IMR-90 (cell line): ENCODE measurements at places on chromosomes 6 and 20. TPM values are rescaled to one million over a fixed set of nuclear protein-coding genes. Genes with fewer than 3 reads are reported as not detected.

The TBX18 gene
- total RNA-seq: 0.83 and 1.3 TPM in 2 replicates

The PPP1R18 gene
- 31.9 and 32.8 TPM in 2 replicates for total RNA-seq

- H3K4me1 ChIP-seq: peaks cover 8% of the 10 kb centered on the region
- DNase-seq: no peak
- H3K27ac ChIP-seq: no peak overlapping the region
- H3K36me3 ChIP-seq: no peaks in the 10 kb centered on the region
Measured at GRCh38 chr6:31906122-31906521, 4.2 kb upstream of the ZBTB12 start.

GRCh38 chr6:53325785-53326184, 23.0 kb downstream of the ELOVL5 start:
- no peak overlapping the region for H3K27ac ChIP-seq
- H3K36me3 ChIP-seq: no peaks in the 10 kb centered on the region
- H3K4me1 ChIP-seq: peaks cover 28% of the 10 kb centered on the region
- DNase-seq: no peak
- no peak overlapping the region for H3K4me3 ChIP-seq

DNA sequence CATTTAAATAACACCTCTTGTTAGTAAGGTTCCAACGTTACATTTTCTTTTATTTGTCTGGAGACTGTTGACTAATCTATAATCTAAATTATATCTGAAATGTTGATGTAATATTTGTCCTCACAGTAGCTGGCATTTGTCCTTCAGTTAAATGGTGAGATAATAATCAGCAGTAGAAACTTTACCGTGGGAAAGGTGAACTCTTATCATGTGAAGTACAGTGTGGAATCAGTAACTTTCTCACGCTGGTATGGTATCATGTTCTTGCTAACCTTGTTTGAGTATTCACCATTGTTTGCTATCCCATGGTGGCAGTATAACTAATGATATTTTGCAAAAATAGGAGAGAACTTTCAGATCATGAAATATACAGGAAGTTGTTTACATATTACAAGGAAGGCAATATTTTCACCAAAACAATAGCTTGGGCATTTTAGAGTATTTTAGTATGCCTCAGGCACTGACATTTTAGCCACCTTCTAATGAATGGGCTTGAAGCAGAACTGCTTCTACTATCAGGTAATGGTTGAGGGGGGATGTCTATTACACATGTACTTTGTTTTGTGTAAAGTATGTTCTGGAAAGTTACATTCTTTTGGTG, 4.8 kb downstream of the GMNN start:
- peaks cover 3% of the 10 kb centered on the region; the same call in 1 of the 2 replicates for H3K36me3 ChIP-seq
- no peaks in the 10 kb centered on the region for H3K27me3 ChIP-seq
- H3K4me3 ChIP-seq: no peak overlapping the region
- H3K27ac ChIP-seq: no peak overlapping the region
- peaks cover 6% of the 10 kb centered on the region for H3K4me1 ChIP-seq
- DNase-seq: peak; percentile 30

GRCh38 chr6:131383421-131384411, 189.3 kb upstream of the ARG1 start:
- H3K36me3 ChIP-seq: no peaks in the 10 kb centered on the region
- no peak overlapping the region for H3K27ac ChIP-seq
- H3K4me3 ChIP-seq: no peak overlapping the region
- peaks cover 31% of the 10 kb centered on the region for H3K27me3 ChIP-seq
- H3K4me1 ChIP-seq: no peaks in the 10 kb centered on the region; the same call in 1 of the 2 replicates

- H3K4me3 ChIP-seq: no peak overlapping the region
- DNase-seq: no peak
- no peak overlapping the region for H3K27ac ChIP-seq
- no peaks in the 10 kb centered on the region for H3K4me1 ChIP-seq
- no peaks in the 10 kb centered on the region for H3K27me3 ChIP-seq
- H3K36me3 ChIP-seq: peaks cover 18% of the 10 kb centered on the region
Measured at GRCh38 chr6:158452191-158452590, 107.7 kb upstream of the TMEM181 start.

DNA sequence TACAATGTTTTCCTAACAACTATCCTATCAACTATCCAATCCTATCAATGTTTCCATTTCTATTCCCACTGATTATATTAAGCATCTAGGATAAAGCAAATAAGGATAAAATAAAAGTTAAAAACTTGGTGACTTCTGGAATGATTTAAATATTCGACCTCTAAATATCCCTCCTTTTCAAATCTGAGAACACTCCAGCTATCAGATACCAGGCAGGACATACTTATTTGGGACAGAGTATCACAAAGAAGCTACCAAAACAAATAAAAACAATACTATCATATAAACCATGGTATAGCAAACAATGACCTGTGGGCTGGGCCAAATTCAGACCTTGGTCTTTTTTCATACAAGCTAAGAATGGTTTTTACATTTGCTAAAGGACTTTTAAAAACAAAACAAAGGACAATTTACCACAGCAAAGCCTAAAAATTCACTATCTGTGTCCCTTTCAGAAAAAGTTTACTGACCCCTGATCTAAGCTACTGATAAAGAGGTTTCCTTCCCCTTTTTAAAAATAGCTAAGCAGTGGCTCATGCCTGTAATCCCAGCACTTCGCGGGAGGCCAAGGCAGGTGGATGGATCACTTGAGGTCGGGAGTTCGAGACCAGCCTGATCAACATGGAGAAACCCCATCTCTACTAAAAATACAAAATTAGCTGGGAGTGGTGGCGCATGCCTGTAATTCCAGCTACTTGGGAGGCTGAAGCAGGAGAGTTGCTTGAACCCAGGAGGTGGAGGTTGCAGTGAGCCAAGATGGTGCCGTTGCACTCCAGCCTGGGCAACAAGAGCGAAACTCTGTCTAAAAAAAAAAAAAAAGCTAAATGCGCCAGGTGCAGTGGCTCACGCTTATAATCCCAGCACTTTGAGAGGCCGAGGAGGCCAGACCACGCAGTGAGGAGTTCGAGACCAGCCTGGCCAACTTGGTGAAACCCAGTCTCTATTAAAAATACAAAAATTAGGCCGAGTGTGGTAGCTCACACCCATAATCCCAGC, 6.0 kb downstream of the NUP153 start:
- H3K4me1 ChIP-seq: peaks cover 2% of the 10 kb centered on the region; the same call in 1 of the 2 replicates
- H3K27me3 ChIP-seq: no peaks in the 10 kb centered on the region
- H3K36me3 ChIP-seq: 0 out of 2 replicates have a peak, but pooled peaks cover 2% of the 10 kb centered on the region
- no peak overlapping the region for H3K4me3 ChIP-seq
- no peak overlapping the region for H3K27ac ChIP-seq

DNA sequence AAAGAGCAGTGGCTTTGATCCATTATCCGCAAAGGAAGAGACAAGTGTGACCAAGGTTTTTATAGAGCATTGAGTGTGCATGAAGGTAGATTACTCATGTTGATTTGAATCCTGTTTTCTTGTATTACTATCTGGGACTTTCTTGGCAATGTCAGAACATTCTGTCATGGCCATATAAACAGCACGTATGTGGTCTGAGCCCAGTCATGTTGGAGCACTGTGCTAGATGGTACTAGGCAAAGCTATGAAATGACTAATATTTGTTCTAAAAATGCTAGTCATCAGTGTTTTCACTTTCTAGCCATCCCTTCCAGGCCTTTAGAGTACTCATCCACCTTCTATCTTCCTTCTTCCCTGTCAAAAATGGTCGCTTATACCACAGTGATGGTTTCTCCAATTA, 278.6 kb upstream of the FLRT3 start:
- H3K36me3 ChIP-seq: no peaks in the 10 kb centered on the region
- H3K27me3 ChIP-seq: no peaks in the 10 kb centered on the region
- H3K27ac ChIP-seq: no peak overlapping the region
- H3K4me3 ChIP-seq: no peak overlapping the region

DNA sequence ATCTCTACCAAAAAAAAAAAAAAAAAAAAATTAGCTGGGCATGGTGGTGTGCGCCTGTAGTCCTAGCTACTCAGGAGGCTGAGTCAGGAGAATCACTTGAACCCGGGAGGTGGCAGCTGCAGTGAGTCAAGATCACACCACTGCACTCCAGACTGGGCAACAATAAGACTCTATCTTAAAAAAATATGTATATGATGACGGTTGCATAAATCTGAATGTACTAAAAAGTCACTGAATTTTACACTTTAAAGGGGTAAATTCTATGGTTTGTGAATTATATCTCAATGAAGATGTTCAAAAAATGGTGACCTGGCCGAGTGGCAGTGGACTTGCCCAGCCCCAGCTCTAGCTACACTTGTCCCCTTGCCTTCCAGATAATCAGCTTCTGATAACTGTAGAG, 10.4 kb upstream of the ABCC10 start:
- peaks cover 28% of the 10 kb centered on the region for H3K27me3 ChIP-seq
- H3K4me1 ChIP-seq: no peaks in the 10 kb centered on the region
- H3K4me3 ChIP-seq: no peak overlapping the region

DNA sequence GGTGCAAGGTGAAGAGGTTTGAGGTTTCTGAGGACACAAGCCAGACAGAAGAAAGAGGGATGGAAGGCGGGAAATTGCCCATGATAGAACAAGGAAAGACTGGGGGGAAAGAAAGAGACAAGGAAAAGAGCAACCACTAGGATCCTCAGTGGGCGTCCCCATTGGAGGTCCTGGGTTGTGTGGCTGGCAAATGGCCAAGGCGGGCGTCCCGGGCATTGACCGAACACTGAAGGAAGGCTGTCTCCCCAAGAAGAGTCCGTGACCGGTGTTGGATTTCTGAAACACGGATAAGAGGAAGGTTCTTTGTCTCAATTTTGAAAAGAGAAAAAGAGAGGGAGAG, 746.6 kb upstream of the ADGRB3 start:
- no peak overlapping the region for H3K4me3 ChIP-seq
- no peaks in the 10 kb centered on the region for H3K36me3 ChIP-seq
- no peaks in the 10 kb centered on the region for H3K4me1 ChIP-seq
- no peak overlapping the region for H3K27ac ChIP-seq
- DNase-seq: no peak

- no peak for DNase-seq
- no peaks in the 10 kb centered on the region for H3K36me3 ChIP-seq
- no peak within 1 kb of the TSS for H3K27ac ChIP-seq
Measured at GRCh38 chr20:1001911-1002681, at the start of gene RSPO4. Gene RSPO4 (minus strand): TSS chr20:1002311. CDS start chr20:1002164, 147 bp downstream.

GRCh38 chr6:164905311-164905710, 404.1 kb downstream of the C6orf118 start:
- H3K36me3 ChIP-seq: no peaks in the 10 kb centered on the region
- no peak for DNase-seq
- H3K4me3 ChIP-seq: no peak overlapping the region
- no peak overlapping the region for H3K27ac ChIP-seq

DNA sequence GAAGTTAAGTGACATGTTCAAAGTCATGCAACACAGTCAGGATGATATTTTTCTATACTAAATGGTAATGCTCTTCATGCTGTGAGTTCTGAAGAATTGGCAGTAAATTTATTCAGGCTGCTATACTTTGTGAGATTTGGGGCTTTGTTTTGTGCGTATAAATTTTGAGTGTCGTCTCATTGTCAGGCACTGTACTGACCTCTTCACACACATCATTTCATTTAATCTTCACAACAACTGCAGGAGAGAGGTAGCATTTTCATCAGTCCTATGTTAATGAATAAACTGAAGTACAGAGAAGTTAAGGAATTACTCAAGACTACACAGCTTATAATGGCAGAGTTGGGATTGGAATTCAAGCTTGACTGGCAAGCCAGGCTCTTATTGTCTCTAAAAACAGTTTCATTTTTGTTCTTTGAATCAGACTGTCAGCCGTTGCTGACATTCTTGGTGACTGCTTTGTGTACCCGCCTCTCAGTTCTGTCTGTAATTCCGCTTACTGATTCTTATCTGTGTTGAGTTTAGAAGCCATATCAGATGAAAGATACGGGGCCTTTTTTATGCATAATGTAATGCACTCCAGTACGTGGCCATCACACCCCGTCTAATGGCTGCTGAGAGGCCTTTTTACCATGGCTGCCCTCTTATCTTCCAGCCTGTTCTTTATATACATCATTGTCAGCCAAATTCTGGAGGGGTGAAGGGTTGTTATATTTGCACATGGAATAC, 274.9 kb downstream of the UTRN start:
- peaks cover 3% of the 10 kb centered on the region; the same call in 1 of the 2 replicates for H3K36me3 ChIP-seq
- no peak overlapping the region for H3K4me3 ChIP-seq
- DNase-seq: peak; percentile 38
- H3K27me3 ChIP-seq: no peaks in the 10 kb centered on the region
- H3K27ac ChIP-seq: no peak overlapping the region

GRCh38 chr6:12813321-12813720, 96.8 kb downstream of the PHACTR1 start:
- no peak overlapping the region for H3K4me3 ChIP-seq
- H3K4me1 ChIP-seq: no peaks in the 10 kb centered on the region
- H3K36me3 ChIP-seq: no peaks in the 10 kb centered on the region
- no peak overlapping the region for H3K27ac ChIP-seq
- no peak for DNase-seq

DNA sequence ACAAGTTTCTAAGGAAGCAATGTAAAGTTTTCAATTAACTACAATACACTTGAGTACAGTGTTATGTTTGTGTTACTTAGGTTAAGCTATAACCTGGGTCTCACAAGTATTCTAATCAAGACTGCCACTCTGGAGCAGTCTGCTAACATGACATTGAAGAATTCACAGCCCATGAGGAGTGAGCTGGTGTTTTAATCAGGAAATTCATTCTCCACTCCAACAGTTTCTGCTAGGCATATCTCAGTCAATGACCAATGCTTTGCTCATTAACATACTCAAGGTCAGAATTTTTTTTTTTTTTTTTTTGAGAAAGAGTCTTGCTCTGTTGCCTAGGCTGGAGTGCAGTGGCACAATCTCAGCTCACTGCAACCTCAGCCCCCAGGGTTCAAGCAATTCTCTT, 59.6 kb upstream of the SAMHD1 start:
- no peak overlapping the region for H3K27ac ChIP-seq
- peaks cover 4% of the 10 kb centered on the region; the same call in 1 of the 2 replicates for H3K36me3 ChIP-seq
- no peak overlapping the region for H3K4me3 ChIP-seq
- DNase-seq: no peak
- H3K27me3 ChIP-seq: no peaks in the 10 kb centered on the region

GRCh38 chr6:81896525-81897503, 144.3 kb upstream of the TENT5A start:
- H3K36me3 ChIP-seq: no peaks in the 10 kb centered on the region
- no peak overlapping the region for H3K4me3 ChIP-seq
- no peak overlapping the region for H3K27ac ChIP-seq
- H3K4me1 ChIP-seq: peaks cover 18% of the 10 kb centered on the region
- H3K27me3 ChIP-seq: no peaks in the 10 kb centered on the region

GRCh38 chr20:62473717-62474603, 1.8 kb downstream of the GATA5 start:
- no peak for DNase-seq
- peaks cover 88% of the 10 kb centered on the region for H3K27me3 ChIP-seq
- no peak overlapping the region for H3K27ac ChIP-seq

DNA sequence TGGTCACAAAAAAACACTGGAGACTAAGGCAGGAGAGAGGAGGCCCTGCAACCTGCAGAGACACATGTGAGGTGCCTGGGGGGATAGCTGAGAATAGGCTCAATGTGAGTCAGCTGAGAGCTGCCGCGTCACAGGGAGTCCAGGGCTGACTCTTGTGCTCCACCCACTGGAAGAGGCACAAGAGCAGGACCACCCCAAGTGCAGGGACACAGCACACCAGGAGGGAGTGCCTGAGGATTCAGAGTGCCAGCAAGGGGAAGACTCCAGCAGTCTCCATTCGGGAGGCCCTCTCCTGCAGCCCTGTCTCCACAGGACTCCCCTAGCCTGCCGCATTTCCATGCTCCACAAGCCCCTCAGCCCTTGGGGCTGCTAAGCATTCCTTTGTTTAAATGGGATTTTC, 105.5 kb downstream of the HUS1B start:
- no peak overlapping the region for H3K4me3 ChIP-seq
- H3K4me1 ChIP-seq: no peaks in the 10 kb centered on the region; the same call in 1 of the 2 replicates
- peaks cover 16% of the 10 kb centered on the region for H3K36me3 ChIP-seq
- no peaks in the 10 kb centered on the region for H3K27me3 ChIP-seq

GRCh38 chr20:25860531-25861150, 164.0 kb upstream of the ZNF337 start:
- DNase-seq: no peak
- H3K4me3 ChIP-seq: no peak overlapping the region
- H3K27ac ChIP-seq: no peak overlapping the region
- H3K36me3 ChIP-seq: no peaks in the 10 kb centered on the region
- peaks cover 11% of the 10 kb centered on the region for H3K27me3 ChIP-seq
